ENCODE measurements at places on chromosomes 2 and 18.

DNA sequence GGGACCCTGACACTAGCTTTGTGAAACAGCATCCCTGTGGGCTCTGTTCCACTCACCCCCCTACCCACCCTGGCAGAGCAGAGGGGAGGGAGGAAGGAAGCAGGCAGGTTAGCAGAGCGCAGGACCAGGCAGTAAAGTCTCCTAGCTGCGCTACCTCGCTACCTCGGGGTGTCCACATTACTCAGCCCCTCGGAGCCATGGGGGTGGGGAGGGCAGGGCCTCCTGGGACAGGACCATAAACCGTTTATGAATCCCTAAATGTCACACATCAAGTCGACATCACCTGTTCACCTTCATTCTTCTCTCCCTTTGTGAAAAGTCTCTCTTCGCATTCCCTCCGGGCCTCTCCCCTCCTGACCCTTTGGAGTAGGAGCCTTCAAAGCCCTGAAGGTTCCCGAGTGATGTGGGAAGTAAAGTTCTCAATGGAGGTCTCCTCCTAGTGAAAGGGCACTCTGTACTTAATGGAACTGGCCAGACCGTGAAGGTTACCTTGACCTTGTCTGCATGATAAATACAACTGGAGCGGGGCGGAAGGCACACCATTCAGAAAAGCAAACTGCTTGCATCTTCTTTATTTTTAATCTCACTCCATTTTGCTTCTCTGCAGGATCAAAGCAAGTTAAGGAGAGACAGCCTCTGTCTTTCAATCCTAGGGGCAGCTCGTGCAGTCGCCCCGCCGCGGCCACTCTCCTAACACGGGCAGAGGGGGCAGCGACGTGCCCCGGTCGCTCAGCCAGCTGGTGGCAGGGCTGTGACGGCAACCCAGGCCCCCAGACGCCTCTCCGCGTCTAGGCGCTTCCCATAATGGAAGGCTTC is 23.7 kb upstream of the SMAD7 start:
- no peak for DNase-seq

- no peak for DNase-seq
These were observed 208.0 kb downstream of the GALR1 start for GRCh38 chr18:77457681-77458080.

DNA sequence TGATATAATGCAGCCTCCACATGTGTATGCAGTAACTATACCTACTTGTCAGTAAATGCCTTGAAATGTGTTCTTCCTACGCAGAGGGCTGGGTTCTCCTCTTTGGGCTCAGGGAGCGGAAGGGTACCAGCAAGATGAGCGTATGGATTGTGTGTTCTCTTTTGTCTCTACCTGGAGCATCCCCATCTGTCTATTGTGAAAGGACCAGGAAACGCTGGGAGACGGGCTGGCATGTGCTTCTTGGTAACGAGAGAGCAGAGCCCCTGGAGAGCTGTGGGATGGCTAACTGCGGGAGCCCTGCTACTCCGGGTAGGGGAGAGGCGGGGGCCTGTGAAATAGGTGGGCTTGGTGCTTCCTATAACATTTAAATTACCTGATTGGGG is 80.9 kb downstream of the BCL2 start:
- DNase-seq, result no peak

GRCh38 chr2:237647176-237648015 is 20.0 kb downstream of the LRRFIP1 start:
- DNase-seq, result no peak

DNA sequence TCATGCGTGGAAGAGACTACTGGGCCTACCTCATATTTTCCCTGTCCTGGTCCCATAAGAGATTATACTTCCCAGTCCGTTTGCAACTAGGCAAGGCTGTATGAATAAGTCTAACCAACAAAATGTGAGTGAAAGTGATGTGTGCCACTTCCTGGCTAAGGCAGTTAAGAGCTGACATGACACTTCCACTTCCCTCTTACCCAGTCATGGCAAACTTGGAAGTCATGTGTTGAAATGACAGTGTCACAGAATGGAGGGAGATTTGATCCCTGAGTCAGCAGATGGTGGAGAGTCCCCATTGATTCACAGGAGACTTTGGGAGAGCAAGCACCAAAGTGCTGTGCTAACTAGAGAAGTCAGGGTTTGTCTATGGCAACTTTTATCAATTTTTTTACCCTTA is 36.4 kb downstream of the TACR1 start:
- no peak for DNase-seq

GRCh38 chr2:64338910-64339500 is 115.0 kb upstream of the LGALSL start:
- DNase-seq, result no peak
